ENCODE measurements at places on chromosomes 5 and 9.
A peak's percentile ranks its signal among the peaks of the same experiment; 100 is the strongest.

DNA sequence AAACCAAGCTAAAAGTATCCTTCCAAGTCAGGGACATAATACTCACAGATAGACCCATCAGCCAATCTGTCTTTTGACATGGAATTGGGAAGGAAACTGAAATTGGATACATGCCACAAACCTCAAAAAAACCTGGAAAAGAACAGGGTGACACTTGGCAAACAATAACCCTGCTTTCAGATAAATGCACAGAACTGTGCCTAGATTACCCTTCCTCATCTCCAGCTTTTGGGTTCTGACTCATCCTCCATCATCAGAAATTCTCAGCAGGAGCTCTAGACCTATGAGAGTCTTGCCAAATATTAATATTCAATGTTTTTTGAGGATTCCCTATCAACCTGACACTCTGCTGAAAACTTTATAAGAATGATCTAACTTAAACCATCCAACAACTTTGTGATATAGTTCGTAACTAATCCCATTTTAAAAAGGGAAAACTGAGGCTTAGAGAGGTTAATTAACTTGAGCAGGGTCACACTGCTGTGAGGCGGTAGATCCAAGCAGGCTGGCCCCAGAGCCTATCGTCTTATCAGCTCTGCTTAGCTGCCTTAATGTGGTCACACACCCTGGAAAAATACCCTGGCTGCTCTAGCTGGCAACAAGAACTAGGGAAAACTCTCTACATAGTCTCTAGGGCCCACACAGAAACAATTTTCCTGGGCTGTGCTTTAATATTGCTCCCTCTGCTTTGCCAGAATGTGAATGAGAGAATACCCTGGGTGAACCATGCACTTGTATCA lies 157.0 kb upstream of the TRPC7 start:
- no peak for DNase-seq

- peak; percentile 43 for DNase-seq
These were observed 106.0 kb upstream of the LRRTM2 start for GRCh38 chr5:138981131-138981530.

GRCh38 chr5:102226321-102226720 lies 69.8 kb downstream of the SLCO4C1 start:
- DNase-seq = no peak

GRCh38 chr5:168227973-168228615 lies 63.4 kb upstream of the WWC1 start:
- no peak for DNase-seq

GRCh38 chr5:152527358-152528052 lies 122.4 kb upstream of the NMUR2 start:
- DNase-seq = no peak

DNA sequence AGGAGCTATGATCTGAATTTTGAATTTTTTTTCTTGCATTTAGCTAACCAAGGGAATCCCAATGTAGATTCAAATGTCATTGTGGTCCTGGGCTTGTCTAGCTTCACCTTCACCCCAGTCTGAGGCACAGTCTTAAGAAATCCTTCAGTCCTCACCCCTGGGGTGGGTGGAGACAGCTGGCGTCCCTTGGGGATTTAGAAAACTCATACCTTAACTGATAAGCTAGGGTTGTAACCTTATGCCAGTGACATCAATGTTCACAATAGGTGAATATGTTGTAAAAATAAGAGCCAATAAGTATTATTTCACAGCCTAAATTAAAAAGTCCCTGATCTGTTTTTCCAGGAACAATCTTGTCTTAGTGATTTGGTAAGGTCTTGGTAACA lies 4.6 kb downstream of the ISOC1 start:
- no peak for DNase-seq

DNA sequence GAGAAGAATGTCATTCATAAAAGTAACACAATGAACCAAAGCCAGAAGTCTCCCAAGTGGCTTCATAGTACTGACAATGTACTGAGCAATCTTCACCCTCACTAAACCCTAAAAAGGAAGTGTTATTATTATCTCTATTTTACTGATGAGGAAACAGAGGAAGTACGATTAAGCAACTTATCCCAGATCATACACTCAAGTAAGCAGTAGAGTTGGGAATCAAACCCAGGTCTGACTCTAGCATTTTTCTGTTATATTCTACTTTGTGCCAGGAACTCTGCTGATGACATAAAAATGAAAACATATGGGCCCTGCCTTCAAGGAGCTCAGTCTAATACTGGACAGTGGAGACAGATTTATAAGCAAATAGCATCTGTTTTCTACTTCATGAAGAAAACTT lies 109.2 kb downstream of the RAPGEF6 start:
- DNase-seq = no peak

DNA sequence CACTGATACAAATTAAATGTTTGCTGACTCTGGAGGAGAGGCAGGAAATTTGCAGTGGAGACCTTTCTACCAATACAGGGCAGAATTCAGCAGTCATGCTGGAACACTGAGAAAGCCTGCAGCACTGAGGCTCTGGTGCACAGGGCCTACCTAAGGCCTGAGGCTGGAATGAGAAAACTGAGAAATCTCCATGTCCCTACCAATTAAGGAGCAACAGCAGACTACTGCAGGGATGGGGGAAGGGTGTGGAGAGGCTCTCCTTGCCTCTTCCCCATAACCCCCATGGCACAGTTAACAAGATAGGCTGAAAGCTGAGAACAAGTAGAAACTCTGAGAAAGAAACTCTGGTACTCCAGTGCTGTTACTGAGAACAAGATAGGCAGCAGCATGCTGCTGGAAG lies 10.5 kb downstream of the FBXO4 start:
- DNase-seq = no peak

GRCh38 chr5:97501965-97502305 lies 318.9 kb upstream of the RIOK2 start:
- DNase-seq = no peak

- DNase-seq = no peak
These were observed 89.6 kb downstream of the ENC1 start for GRCh38 chr5:74550927-74551326.

DNA sequence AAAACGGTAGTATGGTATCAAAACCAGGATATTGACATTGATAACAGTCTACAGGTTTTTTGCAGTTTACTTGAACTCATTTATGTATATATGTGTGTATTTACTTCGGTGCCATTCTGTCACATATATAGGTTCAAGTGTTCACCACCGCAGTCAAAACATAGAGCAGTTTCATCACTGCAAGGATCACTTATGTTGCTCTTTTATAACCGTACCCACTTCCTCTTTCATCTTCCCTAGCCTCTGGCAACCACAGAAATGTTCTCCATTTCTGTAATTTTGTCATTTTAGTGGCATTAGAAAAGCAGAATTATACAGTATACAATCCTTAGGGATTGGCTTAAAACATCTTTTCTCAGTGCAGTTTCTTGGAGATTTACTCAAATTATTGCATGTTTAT lies 90.3 kb downstream of the SH3GL2 start:
- DNase-seq = no peak

Data from hematopoietic multipotent progenitor cell treated with erythropoietin and hydrocortisone succinate and interleukin-3 and kit ligand, for 8 days (in vitro differentiated cells).